ENCODE measurements at places on chromosomes 3 and 15.

DNA sequence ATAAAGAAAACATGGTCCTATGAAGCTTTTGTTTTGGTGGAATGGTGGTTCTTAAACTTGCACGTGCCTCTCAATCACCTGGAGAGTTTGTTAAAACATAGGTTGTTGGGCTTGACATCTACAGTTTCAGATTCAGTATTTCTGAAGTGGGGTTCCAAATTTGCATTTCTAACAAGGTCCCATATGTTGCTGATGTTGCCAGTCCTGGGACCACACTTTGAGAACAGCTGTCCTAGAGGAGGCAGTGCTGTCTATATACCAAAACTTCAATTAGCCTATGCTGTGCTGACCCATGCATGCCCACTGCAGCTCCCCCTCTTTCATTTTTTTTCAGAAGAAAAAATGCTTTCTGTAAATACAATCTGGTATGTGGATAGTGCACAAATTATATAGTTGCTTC, 31.3 kb downstream of the ALCAM start:
- no peak for DNase-seq

DNA sequence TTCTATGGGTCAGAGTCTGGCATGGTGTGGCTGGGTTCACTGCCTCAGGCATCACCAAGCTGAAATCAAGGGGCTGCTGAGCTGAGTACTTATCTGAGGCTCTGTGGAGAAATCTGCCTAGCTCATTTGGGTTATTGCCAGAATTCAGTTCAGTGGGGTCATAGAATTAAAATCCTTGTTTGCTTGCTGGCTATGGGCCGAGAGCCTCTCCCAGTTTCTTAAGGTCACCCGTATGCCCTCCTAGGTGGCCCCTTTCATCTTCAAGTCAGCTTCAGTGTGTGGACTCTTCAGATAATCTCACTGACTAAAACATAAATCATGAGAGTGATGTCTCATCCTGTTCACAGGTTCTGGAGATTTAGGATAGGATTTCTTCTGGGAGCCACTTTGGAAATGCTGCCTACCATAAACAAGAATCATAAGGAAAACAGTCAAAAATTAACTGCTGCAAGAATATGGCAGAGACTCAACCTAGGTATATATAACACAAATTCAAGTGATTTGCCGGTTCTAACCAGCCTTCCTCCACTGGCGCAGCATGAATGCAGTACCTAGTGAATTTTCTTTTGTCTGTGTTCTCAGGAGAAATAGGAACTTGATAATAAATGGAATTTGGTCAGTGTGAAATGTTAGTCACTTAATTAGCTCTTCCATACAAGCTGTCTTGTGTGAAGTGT, 5.3 kb downstream of the CP start:
- DNase-seq = no peak

DNA sequence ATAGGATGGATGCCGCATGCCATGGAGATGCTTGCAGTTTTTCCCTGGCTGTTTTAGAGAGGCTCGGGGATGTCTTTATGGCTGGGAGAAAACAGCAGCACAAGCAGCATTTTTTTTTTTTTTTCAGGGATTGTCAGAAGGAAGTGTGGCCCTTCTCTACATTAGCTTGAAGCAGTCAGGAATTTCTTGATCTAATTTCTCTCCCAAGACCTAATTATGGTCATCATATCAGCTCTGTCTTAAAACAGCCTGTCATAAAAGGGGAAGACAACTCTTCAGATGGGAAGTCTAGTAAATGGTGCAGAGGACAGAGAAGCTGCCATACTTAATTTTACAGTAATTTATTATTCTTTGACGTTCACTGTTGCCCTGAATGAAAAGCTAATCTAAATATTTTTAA, 44.5 kb downstream of the EAF1 start:
- no peak for DNase-seq

DNA sequence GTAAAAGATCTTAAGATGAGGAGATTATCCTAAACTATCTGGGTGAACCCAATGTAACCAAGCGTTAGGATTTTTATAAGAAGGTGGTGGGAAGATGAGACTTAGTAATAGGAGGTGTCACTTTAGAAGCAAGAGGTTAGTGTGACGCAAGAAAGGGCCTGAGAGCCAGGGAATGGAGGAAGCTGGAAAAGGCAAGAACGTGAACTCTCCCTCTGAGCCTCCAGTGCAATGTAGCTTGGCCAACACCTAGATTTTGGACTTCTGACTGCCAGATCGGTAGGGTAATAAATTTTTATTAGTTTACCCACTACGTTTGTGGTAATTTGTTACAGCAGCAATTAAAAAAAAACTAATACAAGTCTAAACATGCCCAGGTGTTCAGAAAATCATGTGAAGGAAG, 20.8 kb upstream of the CNTN6 start:
- DNase-seq = no peak

- DNase-seq = no peak
Observed at GRCh38 chr15:32656496-32656895, 15.0 kb downstream of the SCG5 start.

DNA sequence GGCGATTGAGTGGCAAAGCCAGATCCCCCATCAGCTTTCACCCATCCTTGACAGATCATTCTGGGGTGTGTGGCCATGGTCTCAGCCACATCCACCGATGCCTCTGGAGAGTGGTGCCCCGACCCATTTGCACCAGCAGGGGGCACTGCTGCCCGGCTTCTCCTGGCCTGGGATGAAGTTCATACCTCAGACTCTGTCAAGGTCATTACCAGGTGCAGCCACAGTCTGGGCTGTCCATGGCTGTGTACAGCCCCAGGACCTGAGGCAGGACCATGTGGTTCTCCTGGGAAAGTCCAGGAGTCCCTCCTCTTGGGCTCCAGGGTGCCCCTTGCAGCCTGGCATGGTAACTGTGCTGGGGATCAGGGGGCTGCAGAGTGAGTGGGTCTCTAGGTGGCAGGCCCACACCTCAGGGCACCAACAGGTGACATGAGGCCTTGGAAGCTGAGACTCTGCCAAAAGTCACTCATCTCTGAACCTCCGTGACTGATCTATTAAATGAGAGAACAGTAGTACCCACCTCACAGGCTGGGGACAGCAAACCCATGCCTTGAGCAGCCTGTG, 67.2 kb downstream of the CACNA2D2 start:
- DNase-seq = peak; percentile 33

DNA sequence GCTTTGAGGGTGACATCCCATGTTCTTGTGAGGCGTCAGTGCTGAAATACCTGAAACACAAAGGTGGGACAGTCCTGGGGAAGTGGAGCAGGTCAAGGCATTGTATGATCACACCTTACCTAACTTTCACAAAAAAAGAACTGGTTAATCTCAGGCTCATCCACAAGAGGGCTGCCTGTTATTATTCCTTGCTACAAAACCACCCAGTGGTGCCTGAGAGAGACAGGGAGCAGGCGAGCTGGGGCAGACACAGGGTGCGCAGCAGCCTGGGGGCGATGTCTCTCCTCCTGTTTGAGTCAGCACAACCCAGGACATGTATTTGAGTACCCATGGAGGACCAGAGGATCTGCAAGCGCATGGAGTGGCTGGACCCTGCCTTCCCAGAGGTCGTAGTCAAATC, 316.8 kb upstream of the ATP10A start:
- DNase-seq = no peak

GRCh38 chr15:60363087-60363549, 34.7 kb downstream of the ANXA2 start:
- no peak for DNase-seq

DNA sequence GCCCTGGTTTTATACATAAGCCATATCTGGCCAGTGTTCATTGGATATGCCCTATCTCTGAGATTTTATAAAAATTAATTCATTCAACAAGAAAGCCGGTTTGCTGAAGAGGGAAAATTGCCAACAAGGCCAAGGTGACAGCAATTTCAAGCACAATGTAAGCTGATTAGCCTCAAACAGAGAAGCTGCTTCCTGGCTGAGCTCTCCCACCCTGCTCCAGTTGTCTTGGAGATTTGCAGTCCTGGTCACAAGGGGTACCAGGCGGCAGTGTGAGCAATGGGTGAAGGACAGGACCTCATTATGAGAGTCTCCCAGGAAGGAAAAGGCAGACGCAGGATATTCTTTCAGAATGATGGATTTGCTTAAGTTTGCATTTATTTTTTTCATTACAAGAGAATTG, 5.4 kb upstream of the THSD4 start:
- no peak for DNase-seq

GRCh38 chr3:114217266-114217665, 20.1 kb downstream of the ZNF80 start:
- DNase-seq = no peak

- no peak for DNase-seq
Observed at GRCh38 chr3:55567121-55567520, 80.0 kb upstream of the WNT5A start.

DNA sequence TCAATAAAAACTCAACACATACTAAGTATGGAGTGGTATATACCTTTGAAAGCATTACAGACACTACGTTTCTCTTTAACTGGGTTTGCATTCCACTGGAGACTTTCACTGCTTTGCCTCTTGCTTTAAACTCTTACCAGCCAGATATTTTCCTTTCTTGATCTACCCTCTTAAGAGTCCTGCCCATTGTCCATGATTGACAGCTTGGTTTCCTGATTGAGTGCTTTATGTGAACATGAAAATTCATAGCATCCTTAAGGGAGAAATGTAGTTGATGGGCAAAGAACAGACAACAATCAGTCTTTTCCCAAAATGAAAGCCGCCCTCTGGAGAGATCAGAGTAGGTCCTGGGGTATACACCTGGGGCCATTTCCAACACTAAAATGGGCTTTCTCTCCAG, 78.6 kb downstream of the PTPRG start:
- no peak for DNase-seq

GRCh38 chr3:146929696-146930095, 324.6 kb upstream of the PLSCR5 start:
- DNase-seq = no peak

DNA sequence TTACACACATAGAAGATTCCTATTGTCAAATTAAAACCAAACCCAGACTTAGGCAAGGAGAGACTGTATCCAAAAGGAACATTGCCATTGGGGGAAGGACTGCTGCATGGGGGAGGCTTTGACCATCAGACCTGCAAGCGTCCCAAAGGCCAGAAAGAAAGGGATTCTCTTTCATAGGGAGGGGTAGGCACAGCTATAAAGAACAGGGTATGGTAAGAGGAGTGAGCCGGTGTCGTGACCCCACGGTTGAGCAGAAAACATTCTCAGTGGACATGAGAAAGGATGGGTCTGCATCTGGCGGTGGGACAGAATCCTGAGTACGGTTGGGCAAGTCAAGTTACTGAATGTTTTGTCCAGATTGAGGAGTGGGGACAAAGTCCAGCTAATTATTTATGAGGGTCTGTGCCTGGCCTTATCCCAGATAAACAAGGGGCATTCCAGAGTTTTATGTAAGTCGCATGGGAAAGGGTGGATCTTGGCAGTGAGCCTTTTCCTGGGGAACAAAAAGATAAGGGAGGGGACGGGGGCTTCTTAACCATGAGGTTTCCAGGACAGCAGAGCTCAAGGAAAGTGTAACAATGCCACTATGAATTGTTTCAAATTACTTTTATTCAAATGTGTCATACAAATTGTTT, 357.8 kb downstream of the OCA2 start:
- no peak for DNase-seq

GRCh38 chr15:88637436-88637835, 1.4 kb upstream of the ISG20 start:
- DNase-seq = no peak

- DNase-seq = no peak
Observed at GRCh38 chr15:67248011-67248505, 6.4 kb downstream of the AAGAB start.

DNA sequence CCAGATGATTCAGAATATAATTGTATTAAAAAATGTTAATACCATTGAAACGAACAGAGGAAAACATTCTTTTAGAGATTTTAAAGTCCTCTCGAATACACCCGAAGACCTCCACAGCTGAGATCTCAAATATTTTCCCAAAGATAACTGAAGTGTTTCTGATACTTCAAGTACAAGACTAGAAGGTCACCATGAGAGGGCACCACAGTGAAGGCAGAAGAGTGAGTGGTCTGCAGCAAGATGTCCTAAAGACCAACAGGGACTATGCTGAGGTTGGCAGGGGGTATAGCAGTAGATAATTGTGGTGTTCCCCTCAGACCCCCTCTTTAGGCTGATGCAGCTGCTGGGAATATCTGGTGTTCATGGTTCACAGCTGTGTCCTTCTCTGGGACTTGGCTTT, 156.5 kb downstream of the PDCD6IP start:
- no peak for DNase-seq

DNA sequence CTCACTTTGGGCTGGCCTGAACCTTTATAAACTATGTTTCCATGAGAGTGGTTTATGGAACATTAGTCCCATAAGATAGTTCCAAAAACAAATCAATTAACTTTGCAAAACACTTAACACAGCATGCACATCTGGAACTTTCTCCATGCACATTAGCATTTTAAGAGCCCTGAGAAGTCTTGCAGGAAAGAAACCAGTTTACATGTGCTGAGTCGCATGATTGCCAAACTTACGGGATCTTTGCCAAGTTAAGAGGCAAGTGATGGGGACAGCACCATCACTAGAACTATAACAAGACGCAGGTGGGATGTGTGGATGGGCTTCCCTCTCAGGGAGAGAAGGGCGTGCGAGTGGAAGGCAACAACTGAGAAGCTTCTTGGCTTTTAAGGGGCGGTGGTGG, 20.7 kb downstream of the ADAMTS9 start:
- no peak for DNase-seq

DNA sequence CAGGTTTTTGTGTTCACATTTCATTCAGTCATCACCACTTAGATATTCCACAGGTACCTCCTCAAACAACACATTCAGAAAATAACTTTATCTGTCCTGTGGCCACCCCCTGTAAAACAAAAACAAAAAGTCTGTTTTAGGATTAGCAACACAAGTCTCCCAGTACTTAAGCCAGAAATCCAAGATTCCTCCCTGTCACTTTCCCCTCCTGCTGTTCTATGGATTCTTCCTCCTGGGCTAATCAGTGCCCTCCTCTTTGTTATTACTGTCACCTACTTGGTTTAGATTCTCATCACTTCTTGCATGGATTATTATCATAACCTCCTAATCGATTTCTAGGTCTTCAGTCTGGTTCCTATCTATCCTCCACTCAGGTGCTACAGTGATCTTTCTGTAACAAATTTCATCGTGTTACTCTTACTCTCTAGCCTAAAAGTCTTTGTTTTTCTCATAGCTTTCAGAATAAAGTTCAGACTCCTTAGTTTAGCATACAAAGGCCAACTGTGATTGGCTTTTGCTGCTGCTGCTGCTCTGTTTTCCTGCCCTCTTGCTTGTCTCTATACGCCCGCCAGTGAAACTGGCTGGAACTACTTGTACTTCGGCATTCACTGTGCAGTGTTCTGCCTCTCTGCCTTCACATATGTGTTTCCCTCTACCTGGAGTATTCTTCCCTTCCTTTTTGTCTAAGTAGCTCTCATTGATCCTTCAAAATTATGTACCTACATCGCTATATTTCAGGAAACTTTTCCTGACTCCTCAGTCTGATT, 32.2 kb downstream of the PPP2R3A start:
- DNase-seq = no peak

GRCh38 chr15:49990835-49991545, 128.0 kb downstream of the ATP8B4 start:
- no peak for DNase-seq
